ENCODE measurements at places on chromosomes 11 and 22. TPM values are rescaled to one million over a fixed set of nuclear protein-coding genes. Genes with fewer than 3 reads are reported as not detected.
A peak's percentile ranks its signal among the peaks of the same experiment; 100 is the strongest.

Gene TMA7B
- 1.3 TPM for total RNA-seq

Gene GGTLC3
- total RNA-seq, result not detected

Gene LSP1
- total RNA-seq, result 147 TPM

Gene MUC5AC
- not detected for total RNA-seq

Gene FJX1
- total RNA-seq, result 2.5 TPM

Gene GGTLC2
- total RNA-seq, result not detected

Gene OR5M3
- not detected for total RNA-seq

Gene MMP20
- not detected for total RNA-seq

Gene SERPINH1
- total RNA-seq, result 18.9 TPM

Gene SLC29A2
- total RNA-seq, result 8.1 TPM

- no peak overlapping the region for H3K4me3 ChIP-seq
- H3K36me3 ChIP-seq, result no peaks in the 10 kb centered on the region
- peaks cover 12% of the 10 kb centered on the region for H3K27me3 ChIP-seq
- no peak overlapping the region for H3K27ac ChIP-seq
- DNase-seq, result no peak
These were observed 61.0 kb upstream of the THY1 start for GRCh38 chr11:119483881-119484371.

- DNase-seq, result no peak
- peaks cover 3% of the 10 kb centered on the region for H3K36me3 ChIP-seq
- no peak overlapping the region for H3K27ac ChIP-seq
- no peak overlapping the region for H3K4me3 ChIP-seq
- H3K27me3 ChIP-seq, result no peaks in the 10 kb centered on the region
These were observed 10.9 kb upstream of the NAALADL1 start for GRCh38 chr11:65069217-65069616.

- H3K36me3 ChIP-seq, result no peaks in the 10 kb centered on the region
- H3K27me3 ChIP-seq, result peaks cover 3% of the 10 kb centered on the region
- H3K4me3 ChIP-seq, result no peak overlapping the region
- peaks cover 24% of the 10 kb centered on the region for H3K4me1 ChIP-seq
These were observed 1.4 kb downstream of the TNNI2 start for GRCh38 chr11:1839924-1840779.

DNA sequence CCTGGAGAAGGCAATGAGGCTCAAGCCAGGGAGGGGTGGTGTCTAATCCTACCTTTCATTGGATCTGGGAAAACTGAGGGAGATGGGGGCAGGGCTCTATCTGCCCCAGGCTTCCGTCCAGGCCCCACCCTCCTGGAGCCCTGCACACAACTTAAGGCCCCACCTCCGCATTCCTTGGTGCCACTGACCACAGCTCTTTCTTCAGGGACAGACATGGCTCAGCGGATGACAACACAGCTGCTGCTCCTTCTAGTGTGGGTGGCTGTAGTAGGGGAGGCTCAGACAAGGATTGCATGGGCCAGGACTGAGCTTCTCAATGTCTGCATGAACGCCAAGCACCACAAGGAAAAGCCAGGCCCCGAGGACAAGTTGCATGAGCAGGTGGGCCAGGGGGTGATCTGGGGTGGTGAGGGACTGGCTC is at the start of gene FOLR1:
FOLR1 (plus strand) TSS at position 180 of the 421 bp plus-strand sequence; CDS start at position 214, 34 bp downstream.
- peak within 1 kb of the TSS; percentile 2 for H3K27ac ChIP-seq
- no peaks in the 10 kb centered on the region for H3K4me1 ChIP-seq
- H3K36me3 ChIP-seq, result no peaks in the 10 kb centered on the region
- no peak within 1 kb of the TSS for H3K4me3 ChIP-seq

DNA sequence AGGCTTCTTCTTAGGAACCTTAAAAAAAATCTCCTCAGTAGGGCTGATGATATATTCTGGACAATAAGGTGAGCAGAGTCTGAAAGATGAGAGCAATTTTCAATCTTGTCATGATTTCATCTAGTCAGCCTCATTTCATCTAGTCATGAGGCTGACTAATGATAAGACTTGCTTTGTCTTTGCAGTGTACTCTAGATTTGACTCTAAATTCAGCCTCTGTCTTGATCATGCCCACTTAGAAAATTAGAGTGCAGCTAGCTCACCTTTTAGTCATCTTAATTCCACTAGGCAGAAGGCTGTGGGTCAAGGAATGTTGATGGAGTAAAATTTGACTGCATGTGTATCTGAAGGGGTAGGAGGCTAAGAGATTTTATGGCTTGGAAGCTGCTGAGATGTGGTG is 5.5 kb downstream of the EHF start:
- no peak overlapping the region for H3K27ac ChIP-seq
- no peaks in the 10 kb centered on the region for H3K36me3 ChIP-seq
- no peaks in the 10 kb centered on the region for H3K4me1 ChIP-seq
- no peak overlapping the region for H3K4me3 ChIP-seq

DNA sequence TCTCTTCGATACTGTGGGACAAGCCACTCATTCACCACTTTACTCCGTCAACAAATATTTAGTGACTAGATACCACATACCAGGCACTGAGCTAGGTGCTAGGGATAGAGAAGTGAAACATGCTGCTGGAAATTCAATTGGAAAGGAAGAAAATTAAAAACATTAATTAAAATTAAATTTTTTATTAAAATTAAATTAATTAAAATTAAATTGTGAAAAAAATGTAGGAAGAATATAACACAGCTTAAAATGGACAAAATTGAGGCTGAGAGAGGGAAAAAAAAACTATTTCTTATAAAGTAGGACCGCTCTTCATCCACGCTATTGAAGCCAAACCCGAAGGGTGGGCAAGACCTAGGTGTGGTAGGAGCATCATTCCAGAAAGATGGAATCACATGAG is 23.6 kb upstream of the LRRC55 start:
- H3K27ac ChIP-seq, result no peak overlapping the region
- H3K36me3 ChIP-seq, result no peaks in the 10 kb centered on the region
- H3K27me3 ChIP-seq, result peaks cover 43% of the 10 kb centered on the region
- no peak for DNase-seq
- peaks cover 2% of the 10 kb centered on the region for H3K4me1 ChIP-seq
- H3K4me3 ChIP-seq, result no peak overlapping the region

DNA sequence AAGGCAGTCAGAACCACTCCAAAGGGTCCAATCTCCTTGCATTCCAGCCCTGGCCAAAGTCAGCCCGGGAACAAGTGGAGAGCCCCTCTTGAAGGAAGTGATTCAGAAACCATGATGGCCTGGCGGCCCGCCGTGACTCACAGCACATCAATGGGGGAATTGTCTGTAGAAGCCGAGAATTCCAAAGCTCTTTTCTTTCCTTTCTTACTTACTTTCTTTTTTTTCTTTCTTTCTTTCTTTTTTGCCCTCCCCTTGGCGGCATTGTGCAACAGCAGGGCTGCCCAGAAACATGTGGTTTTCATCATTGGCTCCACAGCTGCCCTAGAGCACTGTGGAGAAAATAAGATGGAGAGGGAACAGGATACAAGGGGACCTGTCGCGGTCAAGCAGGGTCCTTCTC is 140.2 kb upstream of the TIMP3 start:
- DNase-seq, result no peak
- no peaks in the 10 kb centered on the region for H3K36me3 ChIP-seq
- peaks cover 8% of the 10 kb centered on the region for H3K27me3 ChIP-seq
- no peak overlapping the region for H3K27ac ChIP-seq

GRCh38 chr11:72160319-72160718 is 24.8 kb downstream of the FOLR3 start:
- peaks cover 7% of the 10 kb centered on the region for H3K27me3 ChIP-seq
- H3K27ac ChIP-seq, result no peak overlapping the region
- H3K36me3 ChIP-seq, result no peaks in the 10 kb centered on the region
- no peaks in the 10 kb centered on the region for H3K4me1 ChIP-seq

- H3K4me3 ChIP-seq, result peak overlapping the region; percentile 42
- no peaks in the 10 kb centered on the region for H3K27me3 ChIP-seq
- peak; percentile 38 for DNase-seq
- peaks cover 19% of the 10 kb centered on the region for H3K36me3 ChIP-seq
These were observed 2.0 kb upstream of the UBXN1 start for GRCh38 chr11:62680825-62681240.

DNA sequence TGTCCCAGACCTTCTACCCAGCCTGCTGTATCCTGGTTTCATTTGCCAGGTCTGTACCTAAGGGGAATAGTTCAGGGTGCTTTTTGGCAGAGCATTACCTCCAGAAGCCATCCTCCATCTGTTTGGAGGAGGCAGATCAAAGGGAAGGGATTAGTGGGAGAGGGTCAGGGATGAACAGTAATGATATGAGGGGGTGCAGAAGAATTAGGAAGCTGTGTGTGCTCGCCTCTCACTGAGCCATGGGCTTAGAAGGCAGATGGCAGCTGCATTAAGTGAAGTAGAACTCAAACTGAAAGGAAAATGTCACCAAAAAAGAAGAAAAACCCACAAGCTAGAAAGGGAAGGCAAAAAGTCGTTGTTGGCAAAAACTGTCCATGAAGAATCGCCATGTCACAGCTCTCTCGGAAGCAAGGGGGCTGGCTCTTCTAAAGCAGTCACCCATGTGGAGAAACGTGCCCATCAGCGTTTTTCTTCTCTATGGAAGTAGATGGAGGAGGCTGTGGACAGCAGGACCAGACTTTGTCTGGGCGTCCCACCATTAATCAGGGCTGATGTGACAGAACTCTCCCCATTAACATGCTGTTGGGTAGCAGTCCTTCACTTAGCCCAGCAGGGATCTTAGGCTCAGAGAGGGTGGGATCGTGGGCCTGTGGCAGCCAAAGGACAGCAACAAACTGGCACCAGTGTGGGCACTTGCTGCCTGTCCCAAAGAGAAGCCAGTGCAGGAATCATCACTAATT is 46.8 kb downstream of the CEP164 start:
- H3K4me3 ChIP-seq, result no peak overlapping the region
- DNase-seq, result no peak

- no peak for DNase-seq
- H3K36me3 ChIP-seq, result no peaks in the 10 kb centered on the region
- H3K4me1 ChIP-seq, result no peaks in the 10 kb centered on the region
- H3K4me3 ChIP-seq, result no peak overlapping the region
- H3K27me3 ChIP-seq, result no peaks in the 10 kb centered on the region
- H3K27ac ChIP-seq, result no peak overlapping the region
These were observed 111.8 kb downstream of the SNX19 start for GRCh38 chr11:130804306-130805076.

- H3K4me1 ChIP-seq, result no peaks in the 10 kb centered on the region
- H3K27me3 ChIP-seq, result no peaks in the 10 kb centered on the region
- DNase-seq, result no peak
- H3K4me3 ChIP-seq, result no peak overlapping the region
- H3K27ac ChIP-seq, result no peak overlapping the region
These were observed 202.1 kb upstream of the ARHGAP42 start for GRCh38 chr11:100484948-100485347.

- no peak overlapping the region for H3K27ac ChIP-seq
- H3K4me3 ChIP-seq, result no peak overlapping the region
- H3K27me3 ChIP-seq, result peaks cover 22% of the 10 kb centered on the region
These were observed 67.2 kb upstream of the SC5D start for GRCh38 chr11:121225382-121225781.

DNA sequence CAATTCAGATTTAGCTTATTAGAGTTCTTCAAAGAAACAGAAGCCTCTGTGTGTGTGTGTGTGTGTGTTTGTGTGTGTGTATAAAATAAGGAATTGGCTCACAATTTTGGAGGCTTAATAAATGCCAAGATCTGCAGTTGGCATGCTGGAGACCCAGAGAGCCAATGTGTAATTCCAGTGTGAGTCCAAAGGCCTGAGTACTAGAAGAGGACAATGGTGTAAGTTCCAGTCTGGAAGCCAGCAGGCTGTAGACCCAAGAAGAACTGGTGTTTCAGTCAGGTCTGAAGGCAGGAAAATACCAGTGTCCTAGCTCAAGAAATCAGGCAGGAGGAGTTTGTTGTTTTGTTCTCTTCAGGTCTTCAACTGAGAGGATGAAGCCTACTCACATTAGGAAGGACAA is 20.0 kb downstream of the TMEM135 start:
- peaks cover 9% of the 10 kb centered on the region for H3K4me1 ChIP-seq
- DNase-seq, result no peak
- no peaks in the 10 kb centered on the region for H3K27me3 ChIP-seq
- peaks cover 13% of the 10 kb centered on the region for H3K36me3 ChIP-seq
- H3K27ac ChIP-seq, result no peak overlapping the region

DNA sequence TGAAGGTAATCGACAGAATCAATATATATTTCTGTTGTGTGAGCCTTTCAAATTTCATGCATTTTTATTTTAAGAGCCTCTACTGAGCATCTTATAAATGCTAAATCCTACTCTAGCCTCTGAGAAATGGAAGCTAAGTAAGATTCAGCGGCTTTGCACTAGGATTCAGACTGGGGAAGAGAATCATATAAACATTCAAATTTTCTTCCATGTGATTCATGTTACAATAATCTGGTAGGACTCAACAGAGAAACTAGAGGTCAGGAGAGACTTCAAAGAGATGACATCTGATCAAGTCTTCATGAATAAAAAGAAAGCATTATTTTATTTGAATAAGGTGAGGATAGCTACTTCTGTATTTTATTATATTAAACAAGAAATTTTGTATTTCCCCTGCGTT is 538.9 kb downstream of the DLG2 start:
- no peaks in the 10 kb centered on the region for H3K27me3 ChIP-seq
- H3K36me3 ChIP-seq, result no peaks in the 10 kb centered on the region
- H3K4me1 ChIP-seq, result no peaks in the 10 kb centered on the region
- H3K27ac ChIP-seq, result no peak overlapping the region

GRCh38 chr11:73234471-73235181 is 16.5 kb downstream of the P2RY2 start:
- no peaks in the 10 kb centered on the region for H3K36me3 ChIP-seq
- no peak for DNase-seq
- no peaks in the 10 kb centered on the region for H3K4me1 ChIP-seq
- H3K4me3 ChIP-seq, result no peak overlapping the region

DNA sequence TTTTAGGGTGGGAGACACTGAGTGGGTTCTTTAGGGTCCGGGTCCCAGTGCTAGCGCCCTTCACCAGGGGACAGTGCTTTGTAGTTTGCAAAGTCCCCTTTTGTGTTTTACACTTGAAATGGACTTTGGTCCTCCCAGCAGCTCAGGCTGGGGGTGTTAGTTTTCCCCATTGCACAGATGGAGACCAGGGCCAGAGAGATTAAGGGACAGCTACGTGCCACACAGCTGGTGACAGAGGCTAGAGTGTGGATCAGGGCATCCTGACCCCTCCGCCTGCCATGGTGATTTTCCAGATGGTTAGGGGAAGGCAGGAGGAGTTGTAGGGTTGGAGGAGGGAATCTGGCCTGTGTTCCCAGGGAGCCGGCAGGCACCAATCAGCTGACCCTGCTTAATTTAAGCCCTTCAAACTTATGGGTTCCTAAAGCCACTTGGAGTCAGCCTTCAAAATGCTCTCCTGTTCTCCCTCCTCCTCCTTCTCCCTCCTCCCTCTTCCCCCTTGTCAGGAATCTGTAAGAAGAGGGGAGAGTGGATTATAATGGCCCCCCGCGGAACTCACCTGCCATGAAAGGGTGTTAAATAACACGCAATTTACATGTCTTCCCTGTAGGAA is 22.5 kb upstream of the MPPED1 start:
- no peak overlapping the region for H3K4me3 ChIP-seq
- no peak for DNase-seq
- peaks cover 35% of the 10 kb centered on the region for H3K27me3 ChIP-seq
- H3K36me3 ChIP-seq, result no peaks in the 10 kb centered on the region
